OCI-M1 (cell line): ENCODE measurements at places on chromosomes 4 and X.

DNA sequence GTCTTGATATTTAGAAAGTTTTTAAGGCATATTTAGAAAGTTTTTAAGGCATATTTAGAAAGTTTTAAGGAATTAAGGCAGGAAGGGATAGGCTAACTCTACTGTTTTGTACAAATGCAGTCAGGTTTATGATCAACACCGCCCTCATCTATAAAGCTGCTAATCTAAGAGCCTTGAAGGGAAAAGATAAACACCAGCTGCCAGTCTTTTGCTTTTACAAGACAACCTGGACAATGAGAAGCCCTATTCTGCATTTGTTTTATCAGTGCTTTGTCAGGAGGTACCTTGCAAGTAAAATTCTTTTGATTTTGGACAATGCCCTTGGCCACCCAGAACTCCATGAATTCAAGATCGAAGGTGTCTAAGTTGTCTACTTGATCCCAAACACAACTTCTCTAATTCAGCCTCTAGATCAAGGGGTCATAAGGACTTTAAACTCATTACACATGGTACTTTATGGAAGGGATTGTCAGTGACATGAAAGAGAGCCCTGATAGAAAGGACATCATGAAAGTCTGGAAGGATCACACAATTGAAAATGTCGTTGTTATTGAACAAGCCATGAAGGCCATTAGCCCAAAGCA, 39.8 kb downstream of the IL15 start:
- DNase-seq = no peak

DNA sequence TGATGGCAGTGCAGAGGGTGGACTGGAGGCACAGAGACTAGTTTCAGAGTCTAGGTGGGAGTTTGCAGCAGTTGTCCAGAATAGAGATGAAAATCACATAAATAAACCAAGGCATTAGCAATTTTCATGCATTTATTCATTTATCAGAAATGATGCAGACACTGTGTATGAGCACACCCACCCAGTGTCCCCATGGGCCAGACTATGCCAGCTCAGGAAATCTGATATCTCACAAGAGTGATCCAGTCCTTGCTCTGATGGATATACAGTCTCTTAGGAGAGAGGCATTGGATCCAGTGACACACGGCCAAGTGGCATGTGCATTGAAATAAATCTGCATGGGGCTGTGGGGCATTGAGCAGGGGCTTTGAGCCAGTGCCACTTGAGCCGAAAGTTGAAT, 228.2 kb downstream of the FRMPD4 start:
- DNase-seq = no peak

- no peak for DNase-seq
Measured at GRCh38 chr4:71878376-71878775, 94.5 kb upstream of the GC start.

GRCh38 chr4:17558941-17559708, 17.9 kb upstream of the LAP3 start:
- DNase-seq = no peak

DNA sequence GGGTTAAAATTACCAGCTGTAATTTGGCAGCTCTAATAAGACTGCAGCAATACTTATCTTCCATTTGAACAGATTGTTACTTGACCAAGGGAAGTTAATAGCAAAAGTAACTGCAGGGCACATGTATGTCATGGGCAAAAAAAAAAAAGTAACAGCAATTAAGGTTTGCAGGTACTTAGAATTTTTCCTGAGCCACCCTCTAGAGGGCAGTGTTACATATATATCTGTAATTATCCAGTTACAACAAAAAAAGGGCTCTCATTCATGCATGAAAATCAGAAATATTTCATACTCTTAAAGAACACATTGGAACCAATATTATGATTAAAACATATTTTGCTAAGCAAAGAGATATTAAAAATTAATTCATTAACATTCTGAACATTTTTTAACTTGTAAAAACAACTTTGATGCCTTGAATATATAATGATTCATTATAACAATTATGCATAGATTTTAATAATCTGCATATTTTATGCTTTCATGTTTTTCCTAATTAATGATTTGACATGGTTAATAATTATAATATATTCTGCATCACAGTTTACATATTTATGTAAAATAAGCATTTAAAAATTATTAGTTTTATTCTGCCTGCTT, 25.1 kb downstream of the XIAP start:
- peak; percentile 67 for DNase-seq

DNA sequence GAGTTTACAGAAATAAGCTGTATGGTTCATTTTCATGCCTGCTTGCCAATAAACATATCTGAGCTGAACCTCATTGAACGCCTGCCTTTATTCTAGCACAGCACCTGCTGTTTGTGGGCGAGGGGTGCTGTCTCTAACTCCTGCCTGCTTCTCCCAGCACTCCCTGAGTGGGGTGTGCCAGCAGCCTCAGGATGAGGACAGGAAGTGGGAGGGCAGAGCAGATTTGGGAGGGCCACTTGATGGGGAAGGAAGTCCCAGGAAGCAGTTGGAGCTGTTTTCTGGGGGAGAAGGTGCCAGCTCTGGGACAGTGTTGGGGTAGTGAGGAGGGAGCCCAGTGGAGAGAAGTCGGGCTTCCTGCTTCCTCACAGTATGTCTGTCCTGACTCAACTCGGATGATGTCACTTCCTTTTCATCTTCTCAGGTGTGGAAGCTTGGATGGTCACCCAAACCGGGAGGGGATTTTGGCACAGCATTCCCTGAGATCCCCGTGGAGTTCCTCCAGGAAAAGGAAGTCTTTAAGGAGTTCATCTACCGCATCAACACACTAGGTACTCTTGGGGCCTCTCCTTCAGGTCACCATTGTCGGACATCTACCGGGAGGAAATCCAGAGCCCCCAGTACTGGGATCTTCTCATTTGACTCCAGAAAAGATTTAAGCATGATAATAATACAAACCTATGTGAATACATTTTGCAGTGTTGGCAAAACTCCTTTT, 29.0 kb upstream of the MSANTD1 start:
- no peak for DNase-seq

GRCh38 chr4:140031061-140031460, 122.9 kb downstream of the MAML3 start:
- DNase-seq = no peak

DNA sequence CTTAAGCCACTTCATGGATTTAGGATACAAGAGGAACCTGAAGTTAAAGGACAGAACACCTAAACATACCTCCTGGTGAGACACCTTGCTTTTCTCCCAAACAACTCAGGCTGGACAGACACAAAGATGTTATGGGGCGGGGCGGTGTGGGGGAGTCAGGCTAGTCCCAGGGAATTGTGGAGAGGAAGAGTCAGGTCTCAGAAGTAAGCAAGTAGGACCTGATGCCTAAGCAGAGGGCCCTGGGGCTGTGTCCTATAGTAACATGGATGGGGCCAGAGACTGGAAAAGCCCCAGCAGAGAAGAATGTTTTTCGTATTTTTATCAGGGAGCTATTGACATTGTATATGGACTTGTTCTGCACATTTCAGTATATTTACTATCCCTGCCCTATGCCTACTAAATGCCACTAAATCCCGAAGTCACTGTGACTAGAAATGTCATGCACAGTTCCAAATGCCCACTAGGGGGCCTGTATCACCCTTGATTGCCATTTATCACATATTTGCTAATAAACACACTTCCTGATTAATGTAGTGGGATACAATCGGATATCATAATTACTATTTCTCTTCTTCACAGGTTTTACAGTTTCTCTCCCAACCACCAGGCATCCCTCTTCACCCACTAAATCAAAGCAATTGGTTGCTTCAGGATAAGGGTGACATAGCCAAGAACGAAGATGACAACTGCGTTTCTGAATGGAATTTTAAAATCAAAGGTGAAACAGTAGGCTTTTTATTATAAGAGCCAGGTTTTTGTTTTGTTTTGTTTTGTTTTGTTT, 23.8 kb upstream of the ARHGAP10 start:
- peak; percentile 78 for DNase-seq

- DNase-seq = no peak
Measured at GRCh38 chrX:52277666-52278065, 91.2 kb upstream of the XAGE2 start.

DNA sequence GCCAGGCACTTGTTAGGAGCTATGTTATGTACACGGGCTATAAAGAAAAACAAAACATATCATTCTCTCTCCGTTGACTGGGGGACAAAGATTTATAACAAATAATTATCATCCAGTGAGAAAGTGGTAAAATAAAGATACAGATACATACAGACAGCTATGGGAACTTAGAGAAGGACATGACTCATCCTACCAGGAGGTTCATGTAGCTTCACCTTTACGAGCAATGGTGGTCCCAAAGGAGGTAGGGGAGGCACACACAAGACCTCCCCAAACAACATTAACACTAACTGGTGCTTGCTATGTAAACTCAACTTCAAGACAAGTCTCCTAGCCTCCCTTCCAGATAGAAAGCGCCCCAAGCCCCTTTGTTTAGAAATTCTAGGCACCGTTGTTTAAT, 8.9 kb downstream of the AMBN start:
- DNase-seq = no peak

GRCh38 chr4:18973296-18973695, 951.7 kb upstream of the LCORL start:
- DNase-seq = no peak

- no peak for DNase-seq
Measured at GRCh38 chr4:115152081-115152480, 38.7 kb upstream of the NDST4 start.

- peak; percentile 34 for DNase-seq
Measured at GRCh38 chr4:77852892-77853495, 9.6 kb upstream of the MRPL1 start.

DNA sequence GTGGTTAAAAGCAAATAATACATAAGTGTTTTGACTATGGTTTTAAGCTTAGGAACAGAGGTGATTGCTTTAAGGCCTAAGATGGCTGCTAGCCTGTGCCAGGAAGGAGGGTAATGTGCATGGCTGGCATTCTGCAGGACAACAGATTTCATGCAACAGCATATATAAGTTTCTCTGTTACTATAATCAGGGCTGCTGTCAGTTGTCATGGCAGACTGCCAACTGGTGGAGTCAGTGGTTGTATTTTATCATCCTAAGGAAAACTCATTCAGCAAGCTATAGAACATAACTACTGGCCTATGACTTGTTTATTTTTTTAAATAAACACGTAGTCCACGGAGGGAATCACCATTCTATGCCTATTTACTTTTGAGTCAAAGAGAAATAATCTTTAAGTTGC, 77.7 kb upstream of the DCAF8L1 start:
- peak; percentile 23 for DNase-seq

GRCh38 chrX:129959493-129959832, 23.0 kb upstream of the BCORL1 start:
- DNase-seq = no peak

DNA sequence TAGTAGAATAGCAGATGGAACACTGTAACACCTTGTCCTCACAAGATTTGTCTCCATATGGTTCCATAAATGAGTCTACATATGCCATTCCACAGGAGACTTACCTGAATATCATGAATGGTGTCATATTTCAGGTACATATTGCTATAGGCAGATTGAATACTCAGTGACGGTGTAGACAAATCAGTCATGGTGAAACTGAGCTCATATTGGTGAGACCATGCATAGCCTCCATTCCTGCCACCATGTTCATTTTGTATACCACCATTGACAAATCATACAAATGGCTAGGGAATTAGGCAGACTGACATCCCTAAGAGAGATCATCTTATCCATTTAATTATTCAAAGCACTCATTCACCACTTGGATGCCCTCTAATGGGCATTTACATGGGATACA, 38.0 kb upstream of the SPP1 start:
- DNase-seq = no peak

- DNase-seq = no peak
Measured at GRCh38 chr4:8855818-8856245, 15.8 kb downstream of the HMX1 start.

- peak; percentile 4 for DNase-seq
Measured at GRCh38 chrX:106615041-106615440, 3.3 kb downstream of the RADX start.

GRCh38 chr4:88033309-88033708, 25.9 kb downstream of the PKD2 start:
- DNase-seq = peak; percentile 88

GRCh38 chrX:153580700-153581386, 18.1 kb downstream of the CCNQ start:
- peak; percentile 58 for DNase-seq

DNA sequence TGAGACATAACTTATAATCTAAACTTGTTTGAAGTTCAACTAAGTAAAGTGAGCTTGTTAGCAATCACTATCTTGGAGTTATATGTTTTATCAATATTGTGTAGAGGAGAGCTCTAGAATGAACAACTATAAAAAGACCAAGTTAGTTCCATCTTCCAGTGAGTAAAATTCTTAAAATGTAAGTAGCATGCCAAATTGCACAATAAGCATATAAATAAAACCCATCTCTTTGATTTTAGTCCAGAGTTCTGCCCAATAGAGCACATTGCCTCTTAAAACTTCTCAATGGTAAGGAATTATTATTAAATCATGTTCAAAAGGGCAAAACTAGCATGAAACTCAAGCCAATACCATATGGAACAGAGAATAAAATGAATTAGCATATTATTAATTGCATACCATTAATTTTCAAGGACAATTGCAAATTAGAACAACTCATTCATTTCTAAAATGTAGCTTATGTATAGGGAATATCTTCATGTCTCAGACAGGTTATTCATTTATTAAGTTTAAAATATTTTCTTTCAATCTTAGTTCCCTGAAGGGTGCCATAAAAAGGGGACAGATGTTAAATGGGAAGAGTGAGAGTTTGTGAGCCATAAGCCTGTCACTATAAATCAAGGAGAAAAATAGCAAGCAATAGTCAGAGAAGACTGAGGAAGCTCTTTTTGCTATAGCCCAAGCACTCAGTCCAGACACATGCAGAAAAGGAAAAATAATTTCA, 507.6 kb downstream of the CENPC start:
- no peak for DNase-seq

DNA sequence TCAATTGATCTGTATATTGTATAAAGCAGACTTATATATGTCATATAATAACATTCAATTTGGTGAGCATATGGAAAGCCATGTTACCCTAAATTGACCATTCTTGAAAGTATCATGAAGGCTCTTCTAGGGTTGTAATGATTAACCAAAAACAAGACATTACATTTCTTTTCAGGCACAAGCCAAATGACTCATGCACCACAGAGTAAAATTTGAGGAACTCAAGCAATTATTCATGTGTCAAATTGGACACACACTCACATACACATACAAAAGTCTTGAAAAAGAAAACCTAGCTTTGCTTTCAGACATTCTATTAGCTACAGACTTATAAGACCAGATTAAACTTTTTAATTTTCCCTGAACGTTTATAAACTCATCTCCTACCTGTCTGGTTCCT, 146.5 kb upstream of the PCDH18 start:
- peak; percentile 61 for DNase-seq

DNA sequence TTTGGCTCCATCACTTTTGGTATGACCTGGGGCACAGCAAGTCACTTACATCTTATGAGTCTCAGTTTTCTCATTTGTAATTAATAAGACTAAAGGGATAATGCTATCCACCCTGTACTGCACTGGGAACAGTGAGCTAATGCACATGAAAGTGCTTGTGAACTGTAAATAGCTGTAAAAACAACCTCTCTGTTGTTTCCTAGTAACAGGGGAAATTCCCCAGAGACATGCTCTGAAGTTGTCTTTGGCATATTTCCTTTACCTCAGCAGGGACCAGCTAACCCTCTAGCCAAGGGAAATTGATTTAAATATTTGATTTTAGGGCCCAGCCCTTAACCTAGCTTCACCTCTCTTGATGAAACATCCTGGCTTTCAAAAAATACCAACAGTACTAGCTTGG, 6.1 kb upstream of the CYSLTR1 start:
- DNase-seq = no peak

- no peak for DNase-seq
Measured at GRCh38 chr4:8606476-8606875, 13.9 kb downstream of the CPZ start.
